ENCODE measurements at places on chromosomes 4 and X.
A peak's percentile ranks its signal among the peaks of the same experiment; 100 is the strongest.

- no peak for DNase-seq
Measured at GRCh38 chr4:101306225-101306624, 41.1 kb downstream of the PPP3CA start.

GRCh38 chr4:184453365-184454160 is 20.8 kb downstream of the IRF2 start:
- no peak for DNase-seq

DNA sequence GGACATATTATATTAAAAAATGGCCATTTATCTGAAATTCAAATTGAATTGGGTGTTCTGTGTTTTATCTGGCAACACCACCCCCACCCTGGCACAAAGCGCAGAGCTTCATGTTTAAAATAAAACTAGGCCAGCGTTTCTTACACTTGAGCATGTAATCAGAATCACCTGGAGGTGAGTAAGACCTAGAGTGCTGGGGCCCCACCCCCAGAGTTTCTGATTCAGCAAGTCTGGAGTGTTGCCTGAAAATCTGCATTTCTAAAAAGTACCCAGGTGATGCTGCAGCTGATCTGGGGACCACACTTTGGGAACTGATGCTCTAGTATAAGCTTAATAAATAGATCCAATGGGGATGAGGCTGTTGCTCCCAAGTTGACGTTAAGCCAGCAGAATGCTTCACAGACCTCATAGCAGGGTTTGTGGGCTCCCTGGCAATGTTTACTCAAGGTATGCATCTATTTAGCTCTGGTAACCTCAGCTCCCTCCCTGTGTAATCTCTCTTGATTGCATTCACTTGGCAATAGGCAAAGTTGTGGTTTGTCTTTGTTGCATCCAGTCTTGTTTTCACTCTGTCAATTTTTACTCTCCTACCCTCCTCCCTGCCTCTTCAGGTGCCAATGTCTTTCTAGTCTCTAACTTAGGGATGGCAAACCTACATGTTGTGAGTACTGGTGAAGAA is 99.8 kb upstream of the TEX13D start:
- DNase-seq, result no peak

- no peak for DNase-seq
Measured at GRCh38 chrX:38048886-38049285, 42.5 kb downstream of the SYTL5 start.

- DNase-seq, result peak; percentile 48
Measured at GRCh38 chrX:802846-803245, 172.3 kb downstream of the SHOX start.

DNA sequence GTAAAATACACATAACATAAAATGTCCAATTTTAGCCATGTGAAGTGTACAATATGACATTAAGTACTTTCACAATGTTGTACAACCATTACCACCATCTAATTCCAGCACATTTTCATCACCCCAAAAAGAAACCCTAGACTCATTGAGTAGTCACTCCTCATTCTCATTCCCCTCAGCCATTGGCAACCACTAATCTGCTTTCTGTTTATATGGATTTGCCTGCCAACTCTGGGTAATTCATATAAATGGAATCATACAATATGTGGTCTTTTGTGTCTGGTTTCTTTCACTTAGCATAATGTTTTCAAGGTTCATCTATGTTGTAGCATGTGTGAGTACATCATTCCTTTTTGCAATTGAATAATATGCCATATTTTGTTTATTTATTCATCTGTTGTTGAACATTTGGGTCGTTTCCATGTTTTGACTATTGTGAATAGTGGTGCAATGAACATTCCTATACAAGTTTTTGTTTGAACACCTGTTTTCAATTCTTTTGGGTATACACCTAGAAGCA is 43.0 kb downstream of the EIF2S3 start:
- DNase-seq, result no peak

GRCh38 chr4:125267630-125268029 is 47.1 kb upstream of the FAT4 start:
- DNase-seq, result no peak

DNA sequence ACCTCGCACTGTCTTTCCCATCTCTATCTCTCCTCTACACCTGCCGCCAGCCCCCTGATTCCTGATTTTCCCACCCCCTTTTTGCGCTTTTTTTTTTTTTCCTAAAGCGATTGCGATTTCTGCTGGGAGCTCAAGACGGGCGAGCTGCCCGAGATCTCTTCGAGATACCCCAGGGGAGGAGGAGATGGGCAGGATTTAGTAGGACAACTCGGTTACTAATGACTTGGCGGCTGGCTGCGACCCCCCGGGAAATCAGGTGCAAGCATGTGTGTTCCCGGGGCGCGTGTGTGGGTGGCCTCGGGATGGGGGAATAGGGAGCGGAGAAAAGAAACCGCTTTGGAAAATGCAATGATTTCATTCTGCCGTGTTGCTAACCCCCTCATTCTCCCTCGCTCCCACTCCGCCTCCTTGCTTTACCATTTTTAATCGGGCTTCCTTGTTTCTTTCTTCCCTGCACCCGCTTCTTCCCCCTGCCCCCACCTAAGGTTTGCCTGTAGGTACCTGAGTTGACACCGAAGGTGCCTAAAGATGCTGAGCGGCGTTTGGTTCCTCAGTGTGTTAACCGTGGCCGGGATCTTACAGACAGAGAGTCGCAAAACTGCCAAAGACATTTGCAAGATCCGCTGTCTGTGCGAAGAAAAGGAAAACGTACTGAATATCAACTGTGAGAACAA is 4.4 kb downstream of the SLITRK2 start:
- no peak for DNase-seq

- no peak for DNase-seq
Measured at GRCh38 chr4:175125410-175126068, 207.4 kb downstream of the ADAM29 start.

- DNase-seq, result no peak
Measured at GRCh38 chr4:8438743-8439142, 1.8 kb downstream of the ACOX3 start.

GRCh38 chr4:38162240-38162784 is 202.1 kb downstream of the PTTG2 start:
- DNase-seq, result no peak

DNA sequence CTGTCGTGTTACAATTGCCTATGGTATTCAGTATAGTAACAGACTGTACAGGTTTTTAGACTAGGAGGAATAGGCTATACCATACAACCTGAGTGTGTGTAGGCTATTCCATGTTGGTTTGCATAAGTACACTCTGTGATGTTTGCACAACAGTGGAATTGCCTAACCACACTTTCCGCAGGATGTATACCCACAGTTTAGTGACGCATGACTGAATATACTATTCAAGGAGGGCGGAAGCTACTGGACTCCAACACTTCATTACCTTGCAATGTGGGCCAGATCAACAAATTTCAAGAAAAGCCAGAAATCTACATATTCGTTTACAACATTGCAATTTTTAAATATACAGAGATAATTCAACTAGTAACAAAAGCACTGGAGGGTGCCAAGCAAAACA is 317.2 kb downstream of the PDGFC start:
- DNase-seq, result no peak

DNA sequence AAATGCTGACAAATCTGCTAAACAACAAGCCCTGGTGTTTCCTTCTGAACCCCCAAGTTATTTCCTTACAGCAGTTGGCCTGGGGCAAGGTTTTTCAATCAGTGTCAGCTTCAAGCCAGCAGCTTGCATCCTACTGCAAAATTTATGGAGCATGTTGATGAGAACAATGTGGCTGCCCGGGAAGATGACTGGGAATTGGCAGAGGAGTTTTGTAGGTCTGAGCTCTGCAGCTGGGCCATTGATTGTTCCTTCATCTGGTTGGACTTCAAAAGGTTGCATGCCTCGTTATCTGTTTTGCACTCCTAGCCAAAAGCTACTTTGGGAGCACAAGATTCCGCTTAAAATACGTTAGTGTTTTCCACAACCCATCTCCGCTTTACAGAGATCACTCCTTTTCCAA is 1030.3 kb upstream of the LCORL start:
- no peak for DNase-seq

GRCh38 chr4:24644983-24645764 is 60.8 kb upstream of the DHX15 start:
- no peak for DNase-seq

- DNase-seq, result no peak
Measured at GRCh38 chrX:68511255-68511654, 12.4 kb downstream of the YIPF6 start.

GRCh38 chrX:134933911-134934310 is 56.9 kb upstream of the SMIM10 start:
- DNase-seq, result no peak

GRCh38 chrX:41607264-41607832 is 81.4 kb upstream of the GPR34 start:
- no peak for DNase-seq

- no peak for DNase-seq
Measured at GRCh38 chrX:136191171-136191570, 43.8 kb downstream of the FHL1 start.

GRCh38 chr4:176830971-176831370 is 38.2 kb upstream of the VEGFC start:
- DNase-seq, result no peak

- DNase-seq, result peak; percentile 18
Measured at GRCh38 chr4:5964030-5964429, 54.2 kb downstream of the C4orf50 start.

- DNase-seq, result no peak
Measured at GRCh38 chrX:19581786-19582185, 66.5 kb upstream of the MAP3K15 start.

DNA sequence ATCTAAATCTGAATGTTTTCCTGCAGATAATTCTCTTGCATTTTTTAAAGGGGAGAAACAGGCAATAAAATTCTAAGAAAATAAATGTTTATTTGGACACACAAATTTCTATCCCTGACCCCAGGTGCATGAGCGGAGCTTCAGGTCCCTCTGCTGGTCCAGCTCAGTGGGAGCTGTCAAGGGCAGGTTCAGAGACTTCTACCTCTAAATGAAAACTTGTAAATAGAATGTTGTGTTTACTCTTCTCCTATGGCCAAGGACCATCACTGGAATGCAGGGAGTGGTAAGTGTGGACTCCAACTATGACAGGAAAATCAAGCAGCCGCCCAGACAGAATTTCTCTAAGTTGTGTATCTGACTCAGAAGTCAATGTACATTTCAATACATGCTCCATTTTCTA is 148.6 kb upstream of the TTC29 start:
- no peak for DNase-seq

DNA sequence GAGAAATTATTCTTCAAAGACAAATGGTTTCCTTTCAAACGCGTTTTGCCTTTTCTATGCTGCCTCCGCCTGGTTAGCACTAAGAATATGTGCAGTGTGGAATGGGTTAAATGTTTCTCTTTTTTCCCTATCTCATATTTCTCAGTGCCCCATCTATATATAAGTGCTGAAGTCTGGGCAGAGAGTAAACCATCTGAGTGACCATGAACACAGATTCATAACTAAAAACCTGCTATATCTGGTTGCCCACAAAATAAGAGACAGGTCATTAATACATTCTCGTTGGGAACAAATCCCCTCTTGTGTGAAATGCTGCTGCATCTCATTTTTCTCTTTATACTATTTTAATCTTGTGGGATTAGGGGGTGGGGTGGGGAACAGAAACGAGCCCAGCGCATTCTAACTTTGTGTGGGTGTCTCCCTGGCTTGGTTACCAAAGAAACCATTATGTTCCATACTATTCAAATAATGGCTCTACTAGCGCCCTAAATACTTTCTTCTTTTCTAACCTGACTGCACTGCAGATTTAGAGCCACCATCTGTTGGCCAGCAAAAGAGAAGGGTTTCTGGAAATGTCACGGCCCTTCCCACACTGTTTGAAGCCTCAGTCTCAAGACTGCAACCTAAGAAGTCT is 42.2 kb upstream of the PTCHD1 start:
- no peak for DNase-seq

DNA sequence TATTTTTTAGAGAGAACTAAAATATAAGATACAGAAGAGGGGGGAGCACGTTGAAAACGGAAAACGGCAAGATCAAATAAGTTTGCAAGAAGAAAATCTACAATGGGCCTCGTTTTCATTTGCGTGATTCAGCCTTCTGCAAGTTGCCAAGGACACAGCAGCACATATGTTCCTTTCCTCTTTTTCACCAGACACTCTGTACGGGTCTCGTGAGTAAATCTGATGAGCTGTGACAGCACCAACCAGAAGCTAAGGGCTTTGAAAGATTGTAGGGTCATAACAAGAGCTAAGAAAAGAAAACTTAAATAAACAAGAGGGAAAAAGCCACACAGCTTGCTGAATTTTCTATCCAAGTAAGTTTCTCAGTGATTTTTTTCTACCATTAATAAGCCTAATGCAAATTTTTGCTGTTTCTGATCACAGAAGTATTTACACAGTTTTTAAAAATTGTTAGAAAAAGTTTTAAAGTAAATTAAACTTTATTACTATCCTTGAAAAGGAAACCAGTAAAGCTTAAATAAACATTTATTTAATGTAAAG is 63.4 kb downstream of the SCML2 start:
- DNase-seq, result no peak

DNA sequence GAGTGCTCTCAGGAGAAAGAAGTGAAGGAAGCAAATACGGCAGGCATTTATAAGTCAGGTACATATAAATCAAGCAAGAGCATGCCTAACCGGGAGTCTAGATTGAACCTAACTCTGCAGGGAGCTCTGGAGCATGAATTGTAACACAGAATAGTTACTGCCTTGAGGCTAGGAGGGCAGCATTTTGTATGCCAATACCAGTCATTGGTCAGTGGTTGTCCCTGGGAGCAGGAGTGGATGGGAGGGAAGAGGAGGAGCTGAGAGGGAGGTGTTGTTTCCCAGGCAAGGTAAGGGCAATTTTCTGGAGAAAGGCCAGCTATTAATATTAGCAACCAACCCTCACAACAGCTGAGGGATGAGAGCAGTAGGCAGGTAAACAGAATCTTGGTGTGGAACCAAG is 224.7 kb upstream of the DCAF8L1 start:
- no peak for DNase-seq

DNA sequence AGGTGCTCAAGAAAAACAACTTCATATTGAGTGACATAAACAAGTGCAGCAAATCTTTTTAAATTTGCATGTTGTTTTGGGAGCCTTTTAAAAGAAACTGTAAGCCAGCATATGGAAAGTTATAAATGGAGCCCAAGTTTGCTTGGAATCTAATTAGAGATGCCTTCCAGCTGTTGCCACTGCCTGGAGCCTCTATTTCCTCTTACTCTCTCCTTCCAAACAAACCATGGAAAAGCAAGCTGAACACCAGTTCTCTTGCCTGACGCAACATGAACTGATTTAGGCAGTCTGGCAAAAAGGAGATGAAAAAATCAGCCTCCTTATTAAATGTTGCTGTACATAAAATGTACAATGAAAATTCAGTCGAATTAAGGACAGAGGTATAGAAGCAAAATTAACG is 21.5 kb downstream of the ARSJ start:
- DNase-seq, result no peak

DNA sequence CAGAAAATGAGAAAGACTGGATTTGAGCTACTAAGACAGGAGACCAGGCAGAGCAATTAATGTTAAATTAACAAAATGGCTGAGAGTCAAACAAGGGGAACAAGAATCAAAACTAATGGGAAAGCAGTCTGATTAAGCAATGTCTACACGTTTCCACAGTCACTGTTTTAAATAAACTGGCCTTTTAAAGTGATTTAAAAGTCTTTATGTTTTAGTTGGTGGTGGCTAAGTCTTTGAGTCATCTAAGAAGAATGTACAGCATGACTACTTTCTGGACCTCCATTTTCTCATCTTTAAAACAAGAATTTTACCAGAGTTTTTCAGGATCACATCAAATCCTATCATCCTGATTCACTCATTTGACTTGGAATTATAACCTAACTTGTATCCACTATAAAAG is 233.8 kb downstream of the ENOX2 start:
- DNase-seq, result no peak
